ENCODE measurements at places on chromosomes 4 and X.

GRCh38 chr4:174815282-174815681 is 13.8 kb downstream of the GLRA3 start:
- no peak for DNase-seq

DNA sequence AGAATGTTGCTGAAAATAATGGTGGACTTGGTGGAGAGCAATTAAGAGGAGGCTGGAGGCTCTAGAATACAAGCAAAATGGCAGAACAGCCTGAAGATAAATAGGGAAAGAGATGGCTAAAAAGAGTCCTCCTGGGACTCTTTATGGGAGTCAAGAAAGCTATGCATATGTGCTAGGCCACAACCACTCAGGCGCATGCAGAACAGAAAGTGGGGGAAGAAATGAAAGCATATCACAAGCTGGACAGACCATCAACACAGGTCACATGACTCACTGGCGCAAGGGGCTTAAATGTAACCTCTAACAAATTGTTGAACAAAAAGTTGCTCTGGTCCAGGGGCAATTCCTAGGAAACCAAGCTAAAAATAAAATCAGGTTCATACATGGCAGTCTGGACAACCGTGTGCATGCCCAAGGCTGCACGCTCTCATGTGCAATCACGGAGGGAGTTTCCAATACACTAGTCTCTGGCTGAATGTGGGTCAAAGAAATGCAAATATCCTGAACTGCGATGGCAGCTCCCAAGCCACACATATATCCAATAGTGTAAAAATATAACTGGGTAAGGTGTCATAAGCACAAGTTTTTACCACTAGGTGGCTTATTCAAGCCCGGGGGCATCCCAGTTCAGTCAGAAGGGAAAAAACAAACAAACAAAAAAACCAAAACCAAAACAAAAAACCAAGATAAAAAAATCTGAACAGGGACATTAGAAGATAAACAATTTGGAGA is 45.4 kb downstream of the ZNF711 start:
- no peak for DNase-seq

DNA sequence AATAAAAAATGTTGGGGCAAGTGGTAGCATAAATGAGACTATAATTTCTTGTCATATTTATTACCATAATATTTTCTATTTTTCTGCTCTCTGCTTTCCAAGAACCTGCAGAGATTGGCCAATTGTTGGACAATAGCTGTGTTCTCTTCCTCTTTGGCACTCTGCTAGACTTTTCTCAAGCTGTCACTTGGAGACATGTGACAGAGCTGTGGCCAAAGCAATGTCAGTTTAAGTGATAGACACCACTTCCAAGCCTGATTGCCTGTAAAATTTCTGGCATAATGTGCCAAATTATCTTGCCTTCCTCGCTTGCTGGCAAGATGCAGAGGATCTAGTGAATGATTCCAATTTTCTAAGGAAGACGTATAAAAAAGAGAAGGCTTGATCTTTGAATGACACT is 162.2 kb upstream of the NDST4 start:
- DNase-seq, result no peak

DNA sequence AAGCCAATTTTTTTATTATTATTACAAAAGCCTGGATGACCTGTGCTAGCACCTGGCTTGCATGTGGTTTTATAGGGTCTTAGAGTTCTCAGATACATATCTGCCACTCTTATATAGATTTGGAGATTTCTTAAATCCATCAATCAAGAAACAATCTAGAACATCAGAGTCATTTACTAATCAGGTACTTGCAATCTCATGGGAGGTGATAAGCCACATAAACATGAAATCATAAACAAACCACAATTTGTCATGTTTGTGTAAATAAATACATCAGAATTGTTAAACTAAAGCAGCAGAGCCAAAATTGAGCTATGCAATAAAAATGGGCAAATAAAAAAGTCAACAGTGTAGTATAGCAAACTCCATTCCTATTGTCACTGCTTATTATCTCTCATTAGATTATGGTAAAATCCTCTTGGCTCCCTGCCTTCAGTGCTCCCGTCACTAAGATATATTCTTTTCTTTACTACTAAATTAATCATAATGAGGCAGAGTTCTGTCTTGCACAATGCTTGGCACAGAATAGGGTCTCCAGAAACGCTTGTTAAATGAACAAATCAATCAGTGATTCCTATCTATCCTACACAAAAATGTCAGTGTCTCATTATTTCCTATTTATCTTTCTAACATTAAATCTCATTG is 108.7 kb upstream of the TTC29 start:
- no peak for DNase-seq

GRCh38 chr4:56296526-56296925 is 90.8 kb downstream of the AASDH start:
- DNase-seq, result no peak

- DNase-seq, result no peak
Measured at GRCh38 chrX:37644381-37645305, 40.9 kb upstream of the XK start.

GRCh38 chr4:47930971-47931804 is 16.8 kb upstream of the NFXL1 start:
- DNase-seq, result no peak

- DNase-seq, result no peak
Measured at GRCh38 chrX:129585691-129586090, 45.6 kb downstream of the OCRL start.

- DNase-seq, result no peak
Measured at GRCh38 chr4:132493476-132493875, 655.6 kb upstream of the PCDH10 start.

DNA sequence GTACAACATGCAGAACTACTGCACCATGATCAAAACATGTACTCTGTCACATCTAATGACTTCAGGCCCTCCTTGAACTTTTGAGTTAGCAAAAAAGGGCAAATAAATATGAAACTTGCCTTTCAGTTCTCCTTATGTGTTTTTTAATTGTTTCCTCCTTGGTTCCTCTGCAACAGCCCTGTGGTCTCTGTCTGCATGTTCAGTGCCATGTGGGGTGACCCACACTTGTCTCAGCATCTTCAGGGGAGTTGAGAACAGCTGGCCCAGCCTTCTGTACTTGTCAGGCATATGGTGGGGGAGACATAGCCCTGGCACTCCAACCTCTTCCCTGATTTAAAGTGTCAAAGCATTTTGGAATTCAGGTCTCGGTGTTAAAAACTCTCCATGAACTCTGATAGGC is 188.0 kb upstream of the PGRMC2 start:
- no peak for DNase-seq

- no peak for DNase-seq
Measured at GRCh38 chr4:157079441-157079840, 3.5 kb downstream of the GLRB start.

- no peak for DNase-seq
Measured at GRCh38 chr4:160887668-160888067, 1276.1 kb downstream of the FSTL5 start.

GRCh38 chrX:123155327-123155726 is 28.8 kb upstream of the GRIA3 start:
- no peak for DNase-seq

- DNase-seq, result no peak
Measured at GRCh38 chrX:103517246-103517645, 2.0 kb downstream of the RAB40A start.

- DNase-seq, result no peak
Measured at GRCh38 chr4:101155368-101155767, 192.0 kb downstream of the PPP3CA start.

GRCh38 chrX:130419263-130419662 is 17.5 kb downstream of the RBMX2 start:
- DNase-seq, result no peak

GRCh38 chr4:1336088-1336491 is 10.9 kb upstream of the UVSSA start:
- no peak for DNase-seq

DNA sequence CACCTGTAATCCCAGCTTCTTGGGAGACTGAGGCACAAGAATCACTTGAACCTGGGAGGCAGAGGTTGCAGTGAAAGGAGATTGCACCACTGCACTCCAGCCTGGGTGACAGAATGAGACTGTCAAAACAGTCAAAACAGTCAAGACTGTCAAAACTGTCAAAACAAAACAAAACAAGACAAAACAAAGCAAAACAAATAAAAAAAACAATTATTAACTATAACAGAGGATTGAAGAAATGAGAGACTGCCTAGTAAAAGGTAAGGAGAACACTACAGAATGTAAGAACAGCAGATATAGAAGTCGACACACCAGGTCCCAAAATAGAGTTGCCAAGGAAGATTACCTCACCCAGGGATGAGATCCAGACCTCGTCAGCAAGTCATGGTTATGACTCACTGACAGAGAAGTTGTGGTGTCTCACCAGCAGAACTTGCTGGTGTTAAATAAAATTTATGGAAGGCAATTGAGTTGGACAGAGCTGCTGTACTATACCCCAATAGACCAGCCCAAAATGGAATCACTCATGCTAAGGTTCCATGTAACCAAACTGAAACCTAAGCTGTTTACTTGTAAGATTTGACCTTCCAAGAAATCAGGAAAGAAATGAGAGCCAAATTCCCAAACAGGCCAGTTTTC is 32.1 kb upstream of the GK start:
- no peak for DNase-seq

DNA sequence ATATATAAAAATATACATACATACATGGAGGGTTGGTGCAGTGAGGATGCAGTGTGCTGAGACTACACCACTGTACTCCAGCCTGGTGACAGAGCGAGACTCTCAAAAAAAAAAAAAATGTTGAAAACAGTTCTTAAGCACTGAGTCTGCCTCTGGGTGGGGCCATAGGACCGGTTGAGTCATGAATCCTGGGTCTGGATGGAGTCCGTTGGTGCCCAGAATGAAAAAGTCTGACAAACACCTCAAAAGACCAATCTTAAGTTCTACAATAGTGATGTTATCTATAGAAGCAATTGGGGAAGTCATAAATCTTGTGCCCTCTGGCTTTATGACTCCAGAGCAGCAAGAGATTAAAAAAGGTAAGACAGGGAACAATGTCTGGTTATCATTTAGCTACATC is 70.4 kb downstream of the FGFBP1 start:
- no peak for DNase-seq

- peak; percentile 0 for DNase-seq
Measured at GRCh38 chr4:22515888-22516541, at the start of gene ADGRA3. TSS of gene ADGRA3 (minus strand) at chr4:22516066. CDS start at chr4:22515784, 282 bp downstream.

GRCh38 chrX:101410461-101410860 is 2.4 kb downstream of the HNRNPH2 start:
- no peak for DNase-seq

- no peak for DNase-seq
Measured at GRCh38 chrX:41344053-41344452, 10.1 kb downstream of the DDX3X start.

GRCh38 chr4:5773271-5773555 is 62.2 kb downstream of the EVC start:
- DNase-seq, result no peak

- DNase-seq, result no peak
Measured at GRCh38 chr4:14627038-14627437, 375.2 kb upstream of the CPEB2 start.

DNA sequence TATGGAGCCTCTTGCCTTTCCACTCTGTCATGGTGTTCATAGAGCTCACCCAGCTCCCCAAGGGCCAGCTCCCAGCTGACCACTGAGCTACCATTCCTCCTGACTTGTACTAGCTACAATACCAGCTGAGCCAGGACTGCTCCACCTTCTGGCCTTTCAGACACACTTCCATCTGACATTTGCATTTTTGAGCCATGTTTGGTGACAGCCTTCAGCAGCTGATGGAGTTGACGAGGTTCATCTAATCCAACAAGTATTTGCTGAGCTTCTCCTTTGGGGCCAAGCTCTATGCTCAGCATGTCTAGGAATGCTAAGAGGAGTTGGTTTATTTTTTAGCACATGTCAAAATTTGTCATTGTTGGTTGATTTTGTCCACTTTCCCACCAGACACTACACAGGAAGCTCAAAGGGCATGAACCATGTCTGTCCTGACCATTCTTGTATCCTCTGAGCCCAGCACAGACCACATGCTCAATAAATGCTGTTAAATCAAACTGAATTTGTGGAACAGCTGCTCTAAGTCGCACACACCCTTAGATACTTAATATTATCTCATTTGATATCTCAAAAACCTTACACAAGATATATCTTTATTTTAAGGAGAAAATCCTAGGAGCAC is 142.6 kb upstream of the PPARGC1A start:
- DNase-seq, result no peak

- no peak for DNase-seq
Measured at GRCh38 chr4:110367156-110367555, 108.8 kb upstream of the ENPEP start.

GRCh38 chrX:40402831-40403533 is 177.8 kb upstream of the ATP6AP2 start:
- DNase-seq, result no peak

- DNase-seq, result no peak
Measured at GRCh38 chrX:105909576-105909975, 87.2 kb downstream of the NRK start.

DNA sequence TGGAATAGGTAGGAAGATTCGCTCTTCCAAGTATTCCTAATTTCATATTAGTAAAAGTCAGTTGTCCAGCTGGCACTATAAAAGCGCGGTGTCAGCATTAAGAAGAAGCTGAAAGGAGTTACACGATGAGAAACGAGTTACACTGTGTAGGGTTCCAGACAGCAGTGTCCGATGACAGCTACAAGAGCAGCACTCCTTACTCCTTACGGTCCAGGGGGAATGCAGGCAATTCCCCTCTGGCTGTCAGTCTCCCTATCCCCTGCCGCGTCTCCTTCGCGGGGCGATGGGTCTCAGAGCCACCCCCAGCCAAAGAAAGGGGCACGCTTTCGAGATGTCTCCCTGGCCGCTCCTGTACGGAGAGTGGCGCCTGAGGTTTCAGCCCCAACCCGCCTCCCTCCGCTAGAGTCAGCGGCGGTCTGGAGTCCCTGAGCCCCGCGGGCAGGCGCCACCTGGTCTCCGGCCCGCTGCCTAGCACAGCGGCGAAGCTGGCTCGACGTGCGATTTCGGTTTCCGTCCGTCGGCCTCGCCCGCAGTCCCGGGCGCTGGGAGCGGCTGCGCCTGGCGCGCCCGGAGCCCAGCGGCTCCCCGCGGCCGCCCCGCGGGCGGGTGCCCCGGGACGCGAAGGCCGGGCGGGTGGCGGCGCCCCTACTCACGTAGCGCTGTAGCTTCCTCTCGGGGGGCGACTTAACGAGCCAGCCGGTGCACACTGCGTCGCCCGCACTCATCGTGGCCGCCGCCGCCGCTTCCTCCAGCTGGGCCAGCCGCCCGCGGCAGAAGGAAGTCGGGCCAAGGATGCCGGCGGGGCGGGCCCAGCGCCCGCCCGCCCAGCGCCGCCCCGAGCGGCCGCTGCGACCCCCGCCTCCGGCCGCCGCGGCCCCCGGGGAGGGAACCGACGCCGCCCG is at the start of gene GAB3:
Gene GAB3, minus strand, starts transcription at position 777 of the 902 bp plus-strand sequence. Its CDS starts 52 bp downstream, at position 725.
- peak; percentile 23 for DNase-seq

- DNase-seq, result no peak
Measured at GRCh38 chr4:138076561-138076960, 165.6 kb downstream of the SLC7A11 start.

- DNase-seq, result no peak
Measured at GRCh38 chr4:158913766-158914165, 144.9 kb downstream of the FNIP2 start.

- no peak for DNase-seq
Measured at GRCh38 chrX:630007-630611, 482 bp upstream of the SHOX start.

- no peak for DNase-seq
Measured at GRCh38 chrX:150202641-150203247, 160.4 kb upstream of the MAMLD1 start.

GRCh38 chr4:52989865-52990264 is 127.7 kb downstream of the RASL11B start:
- no peak for DNase-seq

GRCh38 chrX:152942077-152942442 is 44.2 kb downstream of the ZNF185 start:
- no peak for DNase-seq

GRCh38 chr4:73021634-73022033 is 47.9 kb downstream of the COX18 start:
- no peak for DNase-seq
